Left ventricle myocardium superior (tissue), 1 donor: ENCODE measurements at places on chromosomes 1 and 21.

DNA sequence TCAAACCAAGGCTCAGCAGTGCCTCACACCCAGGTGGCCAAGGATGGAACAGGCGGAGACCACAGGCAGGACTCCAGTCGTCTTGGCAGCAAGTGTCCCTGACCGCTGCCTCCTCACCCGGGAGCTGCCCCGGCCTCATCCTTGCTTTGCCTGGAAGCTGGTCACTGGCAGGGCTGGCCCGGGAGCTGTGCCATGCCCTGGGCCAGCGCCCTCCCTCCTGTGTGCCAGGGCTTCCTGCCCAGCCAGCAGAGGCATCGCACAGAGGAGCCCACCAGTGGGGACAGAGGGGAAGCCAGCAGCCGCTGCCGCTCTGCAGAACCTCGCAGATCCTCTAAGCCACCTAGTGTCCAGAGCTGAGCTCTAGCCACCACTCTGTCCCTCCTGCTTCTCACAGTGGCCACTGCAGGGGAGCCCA lies 7.8 kb downstream of the CASZ1 start:
- DNase-seq = peak; percentile 87

DNA sequence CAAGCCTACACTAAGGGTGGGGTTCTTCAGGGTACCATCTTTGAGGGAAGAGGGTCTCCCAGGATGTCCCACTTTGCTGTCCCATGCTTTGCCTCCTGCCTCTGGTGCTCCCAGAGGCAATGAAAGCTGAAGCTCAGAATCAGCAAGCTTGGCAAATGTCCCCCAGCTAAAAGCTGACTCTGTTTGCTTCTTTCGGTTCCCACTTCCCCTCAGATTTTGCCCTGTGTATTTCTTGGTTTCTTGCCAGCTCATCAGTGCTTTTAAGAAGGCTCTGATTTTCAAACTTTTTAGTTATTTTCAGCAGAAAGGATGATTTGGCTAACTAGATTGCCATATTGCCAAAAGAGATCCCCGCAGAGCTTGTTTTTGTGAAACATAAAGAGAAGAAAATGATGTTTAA lies 33.1 kb upstream of the COG2 start:
- no peak for DNase-seq

DNA sequence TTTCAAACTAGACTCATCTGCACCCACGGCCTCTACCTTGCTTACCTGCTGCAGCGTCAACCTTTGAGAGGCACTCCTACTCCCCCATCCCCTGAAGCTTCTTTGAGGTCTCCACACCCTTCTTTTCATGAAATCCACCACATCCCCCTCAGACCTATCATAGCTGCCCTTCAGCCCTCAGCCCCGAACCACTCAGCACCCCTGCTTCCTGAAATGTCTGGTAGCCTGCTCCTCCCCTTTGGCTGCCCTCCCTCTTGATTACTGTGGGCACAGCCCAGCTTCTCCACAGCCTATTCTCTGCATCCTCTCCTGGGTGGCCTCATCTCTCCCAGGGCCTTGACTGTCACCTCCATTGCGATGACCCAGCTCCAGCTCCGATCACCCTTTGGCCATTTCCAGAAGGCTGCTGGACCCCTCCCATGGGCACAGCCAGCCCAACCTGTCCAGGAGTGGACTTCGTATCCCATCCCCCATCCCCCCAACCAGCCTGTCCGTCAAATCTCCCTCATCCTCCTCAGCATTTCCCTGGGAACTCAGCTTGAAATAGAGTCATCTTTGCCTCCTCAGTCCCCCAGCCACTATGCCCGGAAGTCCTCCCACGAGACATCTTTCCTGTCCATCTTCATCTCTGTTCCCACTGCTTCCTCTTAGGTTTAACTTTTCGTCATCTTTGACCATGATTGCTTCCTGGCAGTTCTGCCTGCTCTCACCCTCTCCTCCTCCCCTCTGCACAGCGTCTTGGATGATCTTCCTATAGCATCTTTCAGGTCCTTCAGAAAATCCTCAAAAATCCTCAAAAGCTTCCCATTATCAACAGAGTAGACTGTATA lies 6.1 kb upstream of the ADORA1 start:
- no peak for DNase-seq

DNA sequence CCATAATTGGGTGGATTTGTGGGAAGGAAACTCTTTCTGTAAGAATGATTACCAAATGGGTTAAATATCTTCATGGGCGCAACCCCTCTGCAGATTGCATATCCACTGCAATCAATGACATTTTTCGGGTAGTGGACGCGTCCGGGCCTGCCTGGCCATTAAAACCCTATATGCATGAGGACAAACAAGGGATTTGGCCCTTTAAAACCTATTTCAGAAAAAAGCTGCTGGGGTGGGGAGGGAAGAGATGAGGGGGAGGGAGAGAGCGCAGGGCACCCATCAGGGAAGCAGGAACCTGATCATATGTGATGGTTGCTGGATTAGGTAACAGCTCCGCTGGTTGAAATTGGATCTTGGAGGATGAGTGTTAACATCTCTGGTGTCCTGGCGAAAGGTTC lies 228.8 kb downstream of the PBX1 start:
- no peak for DNase-seq

DNA sequence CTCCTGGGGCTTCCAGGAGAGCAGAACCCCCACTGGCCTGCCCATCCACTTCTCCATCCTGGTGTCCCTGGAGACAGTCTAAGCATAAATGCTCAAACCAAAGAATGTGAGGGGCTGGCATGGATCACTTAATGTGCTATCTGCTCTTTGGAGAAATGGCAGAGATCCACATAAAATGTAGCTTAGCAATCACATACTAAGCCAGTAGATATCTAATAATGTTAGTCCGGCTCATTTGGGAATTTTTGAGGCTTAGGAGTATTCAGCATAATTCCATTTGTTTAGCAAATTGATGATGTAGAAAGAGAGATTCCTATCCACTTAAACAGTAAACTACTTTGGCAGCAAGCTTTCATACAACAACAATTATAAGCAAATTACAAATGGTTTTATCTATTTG lies 90.7 kb downstream of the TENT5C start:
- DNase-seq = no peak

DNA sequence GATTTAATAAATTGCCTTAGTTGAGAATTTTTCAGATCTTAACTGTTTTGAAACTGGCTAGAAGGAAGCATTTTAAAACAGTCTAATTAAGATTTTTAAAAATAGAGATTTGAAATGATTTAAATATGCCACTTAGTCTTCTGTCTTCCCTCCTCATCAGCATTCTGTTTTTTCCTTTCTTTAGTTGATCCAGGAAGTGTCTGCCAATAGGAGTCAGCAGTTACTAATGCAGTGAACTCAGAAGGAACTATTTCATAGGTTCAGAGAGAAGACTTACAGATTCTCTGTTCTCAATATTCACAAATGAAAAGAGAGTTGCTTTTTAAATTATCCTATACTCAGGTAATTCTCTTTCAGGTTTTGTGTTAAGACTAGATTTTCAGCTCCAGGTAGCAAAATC lies 84.5 kb downstream of the RPS6KC1 start:
- DNase-seq = no peak

DNA sequence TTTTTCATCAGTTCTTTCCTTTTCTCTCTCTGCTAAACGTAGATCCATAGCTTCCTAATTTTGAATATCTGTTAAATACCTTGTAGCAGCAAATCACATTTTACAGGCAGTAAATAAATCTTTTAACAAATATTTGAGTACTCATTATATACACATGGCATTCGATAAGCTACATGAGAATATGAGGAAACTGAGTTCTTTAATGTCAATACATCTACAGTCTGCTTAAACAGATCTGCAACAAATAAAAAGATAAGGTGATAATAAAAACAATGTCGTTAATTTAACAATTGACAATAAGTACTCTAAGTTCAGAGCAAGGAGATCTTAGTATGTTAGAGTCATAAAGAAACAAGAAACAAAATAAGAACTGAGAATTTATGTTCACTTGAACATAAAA lies 42.9 kb downstream of the SELENOF start:
- no peak for DNase-seq

GRCh38 chr21:28723646-28724045 lies 269.0 kb downstream of the LTN1 start:
- no peak for DNase-seq

GRCh38 chr21:25385911-25386474 lies 221.3 kb downstream of the MRPL39 start:
- no peak for DNase-seq

DNA sequence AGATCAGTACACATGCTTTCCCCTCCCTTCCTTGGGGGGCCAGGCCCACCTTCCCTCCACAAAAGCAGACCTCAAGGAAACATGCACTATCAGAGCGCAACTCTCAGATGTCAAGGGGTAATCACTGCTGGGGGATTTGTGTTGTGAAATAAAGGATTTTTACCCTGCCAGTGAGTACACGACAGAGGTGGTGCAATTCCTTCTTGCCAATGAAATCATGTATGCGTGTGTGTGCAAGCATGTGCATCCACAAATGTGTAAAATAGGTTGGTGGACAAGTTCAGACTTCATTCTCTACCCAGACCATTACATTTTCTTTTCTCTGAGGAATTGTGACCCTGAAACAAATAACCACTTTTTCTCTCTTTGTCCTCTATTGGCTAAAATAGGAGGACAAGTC lies 9.8 kb upstream of the NOS1AP start:
- no peak for DNase-seq

- DNase-seq = peak; percentile 26
Observed at GRCh38 chr1:21882721-21883415, 54.2 kb downstream of the HSPG2 start.

DNA sequence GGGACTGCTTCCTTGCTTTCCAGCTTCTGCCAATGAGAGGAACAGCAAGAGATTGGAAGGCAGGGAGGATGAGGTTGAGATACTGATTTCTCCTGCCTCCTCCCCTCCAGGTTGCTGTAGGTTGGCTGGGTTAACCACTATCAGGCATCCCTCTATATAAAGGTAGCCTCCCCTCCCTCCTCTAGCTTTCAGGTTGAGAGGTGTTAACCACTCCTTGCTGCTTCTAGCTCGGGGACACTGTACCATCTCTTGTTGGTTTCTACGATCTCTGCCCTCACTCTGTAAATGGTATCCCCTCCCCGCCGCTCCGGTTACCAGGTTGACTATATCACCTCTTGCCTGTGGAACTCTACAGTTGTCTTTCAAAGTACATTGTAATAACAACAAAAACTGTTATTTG lies 16.7 kb downstream of the LPAR3 start:
- DNase-seq = no peak

GRCh38 chr1:61170328-61171238 lies 88.2 kb downstream of the NFIA start:
- DNase-seq = no peak

DNA sequence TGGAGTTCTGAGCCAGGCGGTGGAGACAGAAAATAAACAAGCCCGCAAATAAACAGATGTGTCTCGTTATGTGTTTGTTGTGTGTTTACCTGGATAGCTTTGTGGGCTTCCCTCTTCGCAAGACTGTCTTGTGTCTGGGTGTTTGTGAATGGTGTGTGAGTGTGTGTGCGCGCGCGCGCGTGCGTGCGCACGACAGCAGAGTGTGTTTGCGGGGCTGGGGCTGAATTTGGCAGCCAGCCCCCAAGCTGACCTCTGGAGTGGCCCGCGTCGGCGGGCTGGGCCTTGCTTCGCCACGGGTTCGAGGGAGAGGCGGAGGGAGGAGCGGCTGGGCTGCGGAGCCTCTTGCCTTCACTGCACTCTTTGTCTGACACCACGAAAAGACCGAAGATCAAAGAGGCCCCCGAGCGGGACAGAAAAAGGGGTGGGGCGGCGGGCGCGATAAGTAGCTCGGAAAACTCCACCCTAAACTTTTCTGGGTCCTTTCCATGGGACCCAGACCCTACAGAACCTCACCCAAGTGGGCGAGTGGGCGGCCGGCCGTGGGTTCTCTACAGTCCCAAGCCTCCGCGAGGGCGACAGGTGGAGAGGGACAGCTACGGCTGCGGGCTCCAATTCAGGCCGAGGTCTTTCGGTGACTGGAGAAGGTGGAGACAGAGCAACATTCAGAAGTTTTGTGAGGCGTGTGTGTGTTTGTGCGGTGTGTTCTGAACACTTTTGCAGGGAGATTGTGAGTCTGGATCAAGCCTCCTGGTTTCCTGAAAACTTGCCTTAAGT lies 14.5 kb downstream of the PAX7 start:
- DNase-seq = no peak

- DNase-seq = no peak
Observed at GRCh38 chr1:46623743-46624644, 7.4 kb upstream of the MOB3C start.

DNA sequence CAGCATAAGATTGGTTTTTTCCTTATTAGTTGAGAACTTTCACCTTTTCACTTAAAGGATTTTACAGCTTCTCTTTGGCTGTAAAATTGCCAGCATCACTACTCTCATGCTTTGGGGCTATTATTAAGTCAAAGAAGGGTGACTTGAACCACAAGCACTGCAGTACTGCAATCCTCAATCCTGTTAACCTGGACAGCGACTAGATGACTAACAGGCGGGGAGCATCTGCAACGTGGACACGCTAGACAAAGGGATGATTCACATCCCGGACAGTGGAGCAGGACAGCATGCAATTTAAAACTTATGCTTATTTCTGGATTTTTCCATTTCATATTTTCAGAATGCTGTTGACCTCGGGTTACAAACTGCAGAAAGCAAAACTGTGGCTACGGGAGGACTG lies 8.1 kb downstream of the ARV1 start:
- DNase-seq = no peak

GRCh38 chr1:39694026-39694425 lies 2.8 kb upstream of the HPCAL4 start:
- DNase-seq = no peak

- DNase-seq = peak; percentile 22
Observed at GRCh38 chr21:46005081-46005480, 23.5 kb downstream of the COL6A1 start.

- no peak for DNase-seq
Observed at GRCh38 chr1:48107516-48107915, 110.3 kb upstream of the TRABD2B start.
